COR-L47 (cell line): ENCODE measurements at places on chromosomes 5 and 9.

GRCh38 chr5:61245486-61245885 lies 83.2 kb upstream of the SMIM15 start:
- DNase-seq, result peak; percentile 59

DNA sequence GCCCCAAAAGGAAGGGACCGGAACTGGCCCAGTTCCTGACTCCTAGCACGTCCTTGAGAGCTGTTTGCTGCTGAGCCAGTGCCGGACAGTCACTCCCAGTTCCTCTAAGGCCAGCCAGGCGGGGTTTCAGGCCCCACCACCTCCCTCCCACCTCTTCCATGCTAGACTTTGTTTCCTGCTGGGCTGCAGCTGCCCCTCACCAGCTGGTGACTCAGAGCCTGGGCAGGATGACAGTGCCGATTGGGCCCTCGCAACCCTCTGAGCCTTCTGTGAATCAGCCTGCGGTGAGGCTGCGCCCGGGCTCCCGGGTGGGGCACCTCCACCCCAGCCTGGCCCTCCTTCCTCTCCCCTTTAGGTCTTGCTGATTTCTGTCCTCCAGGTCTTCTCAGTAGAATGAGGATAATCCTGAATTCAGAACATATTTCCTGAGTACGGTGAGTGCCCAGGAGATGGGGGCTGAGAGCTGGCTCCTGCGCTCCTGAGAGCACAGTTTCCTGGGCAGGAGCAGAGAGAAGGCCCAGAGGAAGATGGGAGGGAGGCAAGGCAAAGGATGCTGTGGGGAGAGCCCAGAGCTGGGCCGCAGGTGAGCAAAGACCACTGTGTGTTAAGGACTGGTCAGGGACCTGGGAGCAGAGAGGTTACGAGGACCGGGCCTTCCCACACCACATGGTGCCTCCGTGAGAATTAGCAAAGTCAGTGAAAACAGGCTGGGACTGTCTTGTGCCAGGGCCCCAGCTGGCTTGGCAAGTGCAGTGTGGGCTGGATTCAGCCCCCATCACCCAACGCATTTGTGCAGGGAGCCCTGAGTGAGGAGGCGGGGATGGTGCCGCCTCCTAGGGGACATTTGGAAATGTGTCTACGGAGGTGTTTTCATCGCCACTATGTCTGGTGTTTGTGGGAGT lies 32.9 kb upstream of the STXBP1 start:
- DNase-seq, result peak; percentile 88

GRCh38 chr9:133976887-133977286 lies 15.2 kb downstream of the VAV2 start:
- no peak for DNase-seq

GRCh38 chr5:138352722-138353559 lies 456 bp downstream of the KDM3B start:
- DNase-seq, result no peak

- no peak for DNase-seq
Measured at GRCh38 chr9:114034661-114035062, 43.4 kb downstream of the AMBP start.

DNA sequence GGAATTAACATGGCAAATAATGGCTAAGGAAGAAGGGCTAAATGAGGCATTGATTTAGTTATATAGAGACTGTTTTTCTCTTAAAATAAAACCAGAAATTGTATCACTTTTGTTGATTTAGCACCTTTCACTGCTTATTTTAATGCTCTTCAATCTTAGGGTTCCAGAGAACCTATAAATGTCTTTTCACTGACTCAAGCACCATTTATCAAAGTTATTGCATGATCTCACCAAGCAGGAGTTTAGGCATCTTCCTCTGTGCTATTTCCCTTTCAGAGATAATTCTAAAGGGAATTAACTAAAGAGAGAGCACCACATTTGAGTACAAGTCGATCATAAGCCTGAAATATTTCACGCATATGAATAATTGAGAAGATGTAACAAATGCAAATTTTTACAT lies 357.1 kb downstream of the CDH18 start:
- DNase-seq, result no peak
